ENCODE measurements at places on chromosomes 3 and 15.

DNA sequence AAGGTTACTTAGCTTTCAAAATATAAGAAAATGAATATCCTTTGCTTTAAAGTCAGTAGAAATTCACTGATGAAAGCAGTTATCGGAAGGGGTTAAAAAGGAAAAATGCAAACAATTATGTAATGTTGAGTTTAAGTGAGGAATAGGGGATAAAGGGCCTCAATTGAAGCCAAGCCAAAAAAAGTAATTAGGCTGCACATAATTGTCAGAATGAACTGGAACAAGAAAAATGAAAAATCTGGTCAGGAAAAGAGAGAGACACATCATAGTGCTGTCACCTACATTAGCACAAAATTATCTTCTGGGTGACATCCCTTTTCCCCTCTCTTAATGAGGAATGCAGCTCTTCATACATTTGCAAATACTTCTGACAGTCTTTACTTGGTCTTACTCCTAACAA is 48.8 kb upstream of the PIK3R4 start:
- no peak for DNase-seq

GRCh38 chr3:124203292-124203691 is 211.4 kb upstream of the ROPN1 start:
- DNase-seq = no peak

GRCh38 chr15:76204916-76205460 is 106.3 kb downstream of the ETFA start:
- no peak for DNase-seq

DNA sequence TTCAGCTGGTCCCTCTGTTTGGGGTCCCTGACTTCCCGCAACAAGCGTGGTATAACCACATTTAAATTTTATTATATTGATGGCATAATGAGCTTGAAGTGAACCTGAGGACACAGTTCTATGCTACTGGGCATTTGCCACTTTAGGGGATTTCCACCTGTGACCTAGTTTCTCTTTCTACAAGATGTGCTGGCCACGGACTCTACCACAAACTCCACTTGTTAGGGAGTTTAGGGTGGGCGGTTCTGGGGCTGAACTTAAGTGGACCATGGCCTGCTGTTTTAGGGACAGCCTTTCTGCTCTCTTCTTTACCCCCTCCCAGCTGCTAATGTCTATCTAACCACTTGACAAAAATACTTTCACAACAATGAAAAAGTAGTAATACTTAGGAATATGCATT is 1199.1 kb downstream of the SI start:
- no peak for DNase-seq

- no peak for DNase-seq
Observed at GRCh38 chr3:69240651-69241568, 118.5 kb upstream of the LMOD3 start.

DNA sequence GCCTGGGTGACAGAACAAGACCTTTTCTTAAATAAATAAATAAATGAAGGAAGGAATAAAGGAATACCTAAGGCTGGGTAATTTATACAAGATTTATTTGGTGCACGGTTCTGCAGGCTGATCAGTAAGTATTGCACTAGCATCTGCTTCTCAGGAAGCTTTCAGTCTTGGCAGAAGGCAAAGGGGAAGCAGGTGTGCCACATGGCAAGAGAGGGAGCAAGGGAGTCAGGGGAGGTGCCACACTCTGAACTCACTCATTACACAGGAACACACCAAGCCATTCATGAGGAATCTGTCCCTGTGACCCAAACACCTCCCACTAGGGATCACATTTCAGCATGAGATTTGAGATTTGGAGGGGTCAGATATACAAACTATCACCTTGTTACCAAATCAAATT is 56.4 kb downstream of the PRKCI start:
- DNase-seq = no peak

- DNase-seq = no peak
Observed at GRCh38 chr3:82002986-82003642, 241.7 kb upstream of the GBE1 start.

DNA sequence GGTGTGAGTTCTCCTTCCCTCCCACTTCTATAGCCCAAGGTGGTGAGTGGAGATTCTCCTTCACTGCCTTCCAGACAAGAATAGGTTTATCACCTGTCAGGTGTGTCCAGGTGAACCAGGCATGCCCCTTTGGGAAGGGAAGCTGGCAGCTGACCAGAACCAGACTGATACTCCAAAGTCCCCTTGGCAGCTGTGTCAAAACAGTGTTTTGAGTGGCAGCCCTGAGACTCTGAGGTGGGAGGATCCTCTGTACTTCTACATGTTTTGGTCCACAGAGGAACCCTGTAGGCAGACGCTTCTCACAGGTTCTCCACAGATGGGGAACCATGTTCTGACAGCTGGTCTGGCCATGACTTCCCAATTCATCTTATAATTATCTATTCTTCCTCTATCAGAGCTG is 30.1 kb downstream of the ISL2 start:
- DNase-seq = no peak

DNA sequence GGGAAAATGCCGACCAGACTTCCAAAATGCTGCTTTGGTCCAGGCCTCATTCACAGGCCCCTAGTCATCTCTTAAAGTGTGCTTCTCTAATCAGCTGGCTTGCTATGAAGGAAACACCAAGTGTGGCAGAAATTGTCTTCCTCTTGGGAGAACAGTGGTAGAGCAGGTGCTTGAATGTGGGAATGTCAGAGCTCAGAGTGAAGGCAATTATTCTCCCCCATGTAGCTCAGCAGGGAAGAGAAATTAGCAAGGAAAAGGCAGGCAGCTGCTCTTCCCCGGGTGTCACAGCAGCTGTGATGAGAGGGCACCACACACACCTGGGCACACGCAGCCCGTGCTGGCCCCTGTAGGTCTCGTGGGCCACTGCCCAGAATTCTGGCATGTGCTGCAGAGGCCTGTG is 358.5 kb downstream of the WDR72 start:
- no peak for DNase-seq

DNA sequence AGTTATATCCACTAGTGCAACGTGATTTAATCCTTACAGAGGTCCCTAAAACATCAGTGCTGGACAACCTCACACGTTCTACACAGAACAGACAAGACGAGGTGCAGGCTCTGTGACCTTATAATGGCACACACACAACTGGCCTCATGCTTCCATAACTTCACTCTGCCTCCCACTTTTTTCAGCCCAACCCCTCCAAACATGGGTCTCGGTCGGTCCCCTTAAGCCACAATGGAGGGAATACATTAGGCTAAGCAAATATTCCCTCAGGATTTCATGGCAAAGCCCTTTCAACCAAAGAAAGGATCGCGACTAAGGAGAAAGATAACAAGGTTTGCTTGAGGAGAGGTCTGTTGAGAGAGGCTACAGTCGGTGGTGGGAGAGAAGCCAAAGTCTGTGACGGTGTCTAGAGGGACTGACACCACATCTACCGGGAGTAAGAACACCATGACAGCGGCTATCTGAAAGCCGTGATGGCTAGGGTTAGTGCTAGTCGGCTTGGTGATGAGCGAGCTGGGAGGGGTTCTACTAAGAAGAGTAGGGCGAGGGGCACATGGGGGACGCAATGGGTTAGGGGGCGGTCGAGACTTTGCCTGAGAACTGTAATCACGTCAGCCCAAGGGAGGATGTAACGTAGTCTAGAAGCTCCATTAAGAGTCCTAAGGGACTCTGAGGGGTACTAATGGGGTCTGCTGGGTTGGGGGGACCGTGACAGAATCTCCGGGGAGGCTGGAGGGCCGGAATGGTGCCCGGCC is 1.0 kb downstream of the MYO9A start:
- no peak for DNase-seq

- no peak for DNase-seq
Observed at GRCh38 chr3:1439395-1439794, 346.6 kb downstream of the CNTN6 start.

DNA sequence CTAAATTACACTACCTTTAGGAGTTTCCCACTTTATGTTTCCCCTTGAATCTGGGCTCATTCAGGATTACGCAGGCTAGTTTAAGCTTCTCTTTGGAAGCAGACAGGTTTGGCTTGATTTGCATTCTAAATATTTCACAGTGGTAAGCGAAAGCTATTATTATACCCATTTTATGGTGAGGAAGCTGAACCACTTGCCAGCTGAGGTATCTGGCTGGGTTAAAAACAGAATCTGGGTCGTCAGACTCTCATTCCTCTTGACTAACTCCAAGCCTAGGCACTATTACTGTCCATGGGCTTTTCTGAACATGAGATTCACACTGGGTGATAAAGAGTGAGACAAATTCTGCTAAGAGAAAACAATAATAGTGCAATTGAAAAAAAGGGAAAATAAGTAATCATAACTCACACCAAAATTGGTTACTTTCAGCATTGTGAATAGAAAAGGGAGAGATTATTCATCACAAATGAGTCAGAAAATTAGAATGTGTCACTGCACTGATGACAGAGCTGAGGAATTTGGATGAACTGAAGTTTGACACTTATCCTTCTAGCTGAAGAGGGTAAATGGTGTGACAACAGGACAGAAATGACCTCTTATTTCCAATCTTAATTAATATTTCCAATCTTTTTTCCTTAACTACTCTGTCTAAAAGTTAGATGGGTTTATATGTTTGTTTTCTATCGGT is 211.3 kb downstream of the TIGIT start:
- DNase-seq = no peak

DNA sequence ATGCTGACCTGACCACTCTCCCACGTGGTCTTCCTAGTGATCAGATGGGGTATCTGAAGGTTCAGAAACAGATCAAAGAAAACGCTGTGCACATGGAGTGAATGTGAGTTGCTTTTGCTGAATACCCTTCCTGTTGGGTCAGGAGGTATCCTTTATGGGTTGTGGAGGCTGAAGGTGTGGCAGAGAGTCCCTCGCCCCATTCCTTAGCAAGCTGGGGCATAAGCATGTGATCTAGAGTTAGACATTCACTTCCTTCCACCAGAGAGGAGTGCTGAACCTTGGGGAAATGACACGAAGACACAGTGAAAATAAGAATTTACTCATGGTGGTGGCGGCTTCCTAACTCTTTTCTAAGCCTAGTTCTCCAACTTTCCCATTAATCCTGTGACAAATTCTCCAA is 27.8 kb upstream of the SPTBN5 start:
- DNase-seq = no peak

DNA sequence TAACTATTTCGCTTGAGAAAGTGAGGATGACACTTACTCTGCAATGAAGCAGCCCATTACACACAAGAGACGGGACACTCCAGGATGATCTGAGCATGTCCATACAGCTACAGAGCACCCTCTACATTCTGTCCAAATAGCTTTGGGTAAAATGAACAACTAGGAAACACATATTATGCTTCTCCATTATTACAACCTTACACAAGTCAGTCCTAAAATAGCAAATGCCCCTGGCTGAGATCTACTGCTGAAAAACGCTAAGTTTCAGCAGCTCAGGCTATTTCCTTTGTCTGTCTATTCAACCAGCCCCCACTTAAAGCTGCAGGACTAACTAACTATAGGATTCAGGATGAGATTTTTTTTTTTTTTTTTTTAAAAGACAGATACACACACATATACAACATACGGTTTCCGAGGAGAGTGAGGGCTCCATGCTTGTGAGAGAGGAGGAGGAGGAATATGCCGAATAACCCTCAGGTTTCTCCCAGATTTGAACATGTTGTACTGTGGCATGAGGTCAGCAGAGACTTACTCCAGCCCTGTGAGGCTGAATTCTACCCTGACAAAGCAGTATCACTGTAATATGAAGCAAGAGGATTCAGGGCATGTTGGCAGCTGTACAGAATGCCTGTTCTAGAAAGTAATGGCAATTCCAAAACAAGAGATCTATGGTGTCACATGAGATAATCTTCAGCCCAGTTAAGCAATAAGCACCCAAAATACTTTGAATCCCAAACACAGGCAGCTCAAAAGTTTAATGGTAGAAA is 117.3 kb upstream of the PLXND1 start:
- DNase-seq = no peak

DNA sequence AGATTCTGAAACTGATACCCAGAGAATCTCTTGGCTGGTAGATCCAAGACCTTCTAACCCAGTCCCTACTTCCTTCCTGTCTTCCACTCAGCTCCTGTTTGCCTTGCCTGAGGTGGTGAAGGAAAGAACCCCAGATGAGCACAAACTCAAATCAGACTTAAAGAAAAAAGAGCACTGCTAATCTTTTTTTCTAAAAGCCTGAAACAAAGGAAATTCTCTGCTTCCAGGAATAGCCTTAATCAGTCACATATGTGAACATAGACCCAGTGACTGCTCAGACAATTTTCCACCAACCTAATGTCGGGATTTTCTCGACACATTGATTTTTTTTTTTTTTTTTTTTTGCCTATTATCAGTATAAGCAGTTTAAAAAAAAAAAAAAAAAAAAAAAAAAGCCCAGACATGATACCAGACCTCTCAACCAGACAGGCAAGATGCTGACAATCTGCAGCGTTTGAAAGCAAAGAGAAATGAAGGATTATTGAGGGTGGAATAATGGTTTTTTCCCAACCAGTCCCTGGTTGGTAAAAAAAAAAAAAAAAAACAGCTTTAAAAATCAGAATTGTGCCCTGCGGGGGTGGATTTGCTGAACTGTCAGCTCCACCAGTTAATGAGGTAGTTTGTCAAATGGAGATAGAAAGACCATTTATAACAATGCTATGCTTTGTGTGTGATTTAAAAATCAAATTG is 256.8 kb upstream of the RARB start:
- DNase-seq = no peak

DNA sequence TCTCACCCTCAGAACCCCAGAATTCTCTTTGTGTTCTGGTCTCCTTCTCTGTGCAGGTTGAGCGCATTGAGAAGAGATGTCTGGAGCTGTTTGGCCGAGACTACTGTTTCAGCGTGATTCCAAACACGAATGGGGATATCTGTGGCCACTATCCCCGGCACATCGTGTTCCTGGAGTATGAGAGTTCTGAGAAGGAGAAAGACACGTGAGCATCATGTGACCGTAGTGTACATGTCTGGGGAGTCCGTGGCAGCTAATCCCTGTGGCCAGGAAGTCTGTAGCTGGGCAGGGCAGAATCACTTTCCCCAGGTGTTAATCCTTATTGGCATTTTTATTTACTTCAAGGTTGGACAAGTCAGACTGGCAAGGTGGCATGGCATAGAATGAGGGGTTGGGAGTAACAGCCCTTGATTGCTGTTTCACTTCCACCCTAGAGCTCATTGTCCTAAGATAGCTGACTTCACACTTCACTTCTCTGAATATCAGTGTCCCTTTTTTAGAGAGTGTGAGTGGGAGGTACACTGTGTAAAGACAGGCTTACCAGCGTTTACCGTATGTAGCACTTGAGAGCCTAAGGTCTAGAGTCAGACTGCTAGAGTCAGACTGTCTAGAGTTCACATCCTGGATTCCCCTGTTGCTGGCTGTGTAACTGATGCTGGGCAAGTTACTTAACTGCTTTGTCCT is 4.4 kb downstream of the MTMR14 start:
- DNase-seq = no peak

- no peak for DNase-seq
Observed at GRCh38 chr3:186060222-186060621, 48.7 kb downstream of the ETV5 start.

DNA sequence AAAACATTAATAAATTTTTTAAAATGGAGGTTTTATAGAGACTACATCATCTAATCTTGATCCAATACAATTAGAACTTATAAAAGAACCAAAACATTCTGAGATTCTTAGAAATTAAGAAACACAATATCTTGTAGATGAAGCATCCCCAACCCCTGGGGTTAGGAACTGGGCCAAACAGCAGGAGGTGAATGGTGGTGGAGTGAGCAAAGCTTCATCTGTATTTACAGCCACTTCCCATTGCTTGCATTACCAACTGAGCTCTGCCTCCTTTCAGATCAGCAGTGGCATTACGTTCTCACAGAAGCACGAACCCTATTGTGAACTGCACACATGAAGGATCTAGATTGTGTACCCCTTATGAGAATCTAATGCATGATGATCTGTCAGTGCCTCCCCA is 36.3 kb downstream of the KNL1 start:
- no peak for DNase-seq

GRCh38 chr15:100373942-100374341 is 32.2 kb upstream of the ADAMTS17 start:
- no peak for DNase-seq
